Hematopoietic multipotent progenitor cell treated with erythropoietin and hydrocortisone succinate and interleukin-3 and kit ligand, for 15 days (in vitro differentiated cells): ENCODE measurements at places on chromosomes 2 and 18.

- no peak for DNase-seq
Measured at GRCh38 chr2:64115808-64116598, 28.2 kb downstream of the PELI1 start.

GRCh38 chr2:198452327-198452726, 647.9 kb downstream of the PLCL1 start:
- DNase-seq, result no peak

- no peak for DNase-seq
Measured at GRCh38 chr2:180324182-180324581, 317.1 kb upstream of the CWC22 start.

DNA sequence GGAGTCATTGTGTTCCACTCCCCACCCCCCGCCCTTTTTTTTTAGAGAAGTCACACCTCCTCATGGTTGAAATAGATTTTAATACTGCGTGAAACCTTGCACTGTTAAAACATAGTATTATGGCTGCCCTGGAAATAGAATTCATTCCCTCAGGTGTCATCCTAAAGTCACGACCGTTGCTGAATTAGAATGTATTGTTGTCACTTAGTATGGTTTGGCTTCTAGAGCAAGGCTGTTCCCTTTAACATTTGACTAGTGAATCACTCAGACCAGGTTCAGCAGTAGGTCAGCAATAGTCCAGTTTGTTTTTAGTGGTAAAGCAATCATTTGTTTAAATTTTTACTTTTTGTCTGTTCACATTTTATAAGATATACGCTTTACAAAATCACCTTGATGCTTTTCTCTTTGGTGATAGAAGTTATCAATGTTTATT, 1.2 kb downstream of the BABAM2 start:
- DNase-seq, result no peak

DNA sequence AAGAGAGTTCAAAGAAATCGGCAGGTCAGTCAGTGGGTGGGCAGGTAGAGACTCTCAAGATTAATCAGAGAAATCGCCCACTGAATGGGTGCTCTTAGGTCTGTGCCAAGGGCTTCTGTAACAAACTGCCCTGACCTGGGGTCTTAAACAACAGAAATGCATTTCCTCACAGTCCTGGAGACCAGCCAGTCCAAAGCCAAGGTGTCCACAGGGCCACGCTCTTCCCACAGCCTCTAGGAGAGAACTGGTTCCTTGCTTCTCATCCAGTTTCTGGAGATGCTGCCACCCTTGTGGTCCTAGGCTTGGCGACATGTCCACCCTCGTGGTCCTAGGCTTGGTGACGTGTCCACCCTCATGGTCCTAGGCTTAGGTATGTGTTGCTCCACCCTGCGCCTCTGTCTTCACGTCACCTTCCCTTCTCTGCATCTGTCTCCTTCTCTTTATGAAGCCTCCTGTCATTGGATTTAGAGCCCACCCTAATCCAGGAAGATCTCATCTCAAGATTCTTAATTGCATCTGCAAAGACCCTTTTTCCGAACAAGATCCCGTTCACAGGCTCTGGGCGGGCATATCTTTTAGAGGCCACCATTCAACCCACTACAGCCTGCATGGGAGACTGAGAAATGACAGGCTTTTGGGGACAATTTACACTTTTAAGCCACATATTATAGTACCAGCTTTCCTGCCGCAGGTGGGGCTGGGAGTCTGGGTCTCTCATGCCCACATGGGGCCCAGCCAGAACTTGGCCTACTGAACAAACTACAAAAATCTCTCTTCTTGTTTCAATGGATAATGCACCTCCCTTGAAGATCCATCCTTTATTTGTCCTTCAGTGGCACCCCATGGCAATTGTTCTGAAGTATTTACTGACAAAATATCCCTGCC, 161.3 kb downstream of the ASB1 start:
- DNase-seq, result no peak

DNA sequence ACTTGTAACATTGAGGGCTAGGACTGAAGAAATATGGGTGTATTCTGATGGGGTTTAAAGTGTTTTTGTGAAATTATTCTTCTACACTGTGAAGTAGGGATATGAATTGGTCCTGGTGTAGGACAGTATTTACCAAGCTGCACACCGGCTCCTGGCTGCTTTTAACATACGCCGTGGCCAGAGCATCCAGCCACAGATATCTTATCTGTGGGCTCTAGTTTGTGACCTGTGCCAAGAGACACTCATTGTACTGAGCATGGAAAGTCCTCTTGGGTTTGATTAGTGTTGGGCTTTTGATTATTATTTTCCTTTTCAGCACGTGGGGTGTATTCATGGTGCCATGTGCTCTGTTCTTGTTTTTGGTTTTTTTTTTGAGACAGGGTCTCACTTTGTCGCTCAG, 8.0 kb downstream of the USP39 start:
- no peak for DNase-seq

DNA sequence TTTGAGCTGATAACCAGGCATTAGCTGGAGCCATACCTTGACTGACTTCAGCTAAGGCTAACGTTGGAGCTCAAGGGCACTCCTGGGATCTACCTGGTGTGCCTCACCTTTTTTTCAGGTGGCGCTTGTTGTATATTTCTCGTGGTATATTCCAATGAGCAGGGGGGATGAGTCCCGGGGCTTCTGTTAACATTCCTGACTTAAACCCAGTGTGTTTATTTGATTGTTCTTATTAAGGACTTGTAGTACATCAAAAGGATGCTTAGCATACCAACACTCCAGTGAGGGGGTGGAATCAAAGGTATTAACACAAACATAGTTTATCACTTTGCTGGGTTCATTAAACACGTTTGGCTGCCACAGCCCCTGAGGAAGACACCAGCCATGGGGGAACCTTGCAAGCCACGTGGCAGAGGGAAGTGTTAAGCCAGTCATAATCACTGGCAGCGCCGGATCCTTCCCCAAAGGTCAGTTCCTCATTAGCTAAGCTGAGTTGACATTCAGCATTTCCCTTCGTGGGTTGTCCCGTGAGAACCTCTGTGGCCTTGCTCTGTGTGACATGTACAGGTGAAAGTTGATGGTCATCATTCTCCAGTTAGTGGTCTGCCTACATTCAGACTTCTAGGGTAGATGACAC, 119.5 kb upstream of the MCFD2 start:
- no peak for DNase-seq

- DNase-seq, result no peak
Measured at GRCh38 chr18:39434223-39434920, 1868.8 kb upstream of the CELF4 start.

DNA sequence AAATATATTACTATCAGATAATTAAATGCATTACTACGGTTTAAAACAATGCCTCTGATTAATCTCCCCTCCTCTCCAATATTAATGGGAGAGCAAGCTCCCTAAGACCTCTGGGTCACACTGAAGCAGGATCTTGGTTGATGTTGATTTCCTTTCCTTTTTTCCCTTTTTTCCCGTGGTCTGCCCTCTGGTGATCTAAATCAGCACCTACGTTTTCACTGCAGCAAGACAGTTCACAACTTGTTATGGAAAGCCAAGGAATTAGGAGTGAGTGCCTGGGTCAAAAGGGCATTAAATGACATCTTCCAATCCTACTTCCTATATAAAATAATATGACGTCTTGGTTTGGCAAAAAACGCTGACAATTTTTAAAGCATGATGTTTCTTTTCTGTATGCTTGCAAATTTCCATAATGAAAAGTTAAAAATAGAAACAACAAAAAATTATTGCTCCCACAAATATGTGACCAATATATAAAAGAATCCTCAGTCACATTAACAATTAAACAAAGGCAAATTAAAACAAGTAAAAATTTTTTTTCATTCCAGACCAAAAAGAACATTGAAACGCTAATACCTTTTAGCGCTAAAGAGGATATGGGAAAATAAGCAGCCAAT, 7.9 kb upstream of the CFAP36 start:
- no peak for DNase-seq

- no peak for DNase-seq
Measured at GRCh38 chr2:20666304-20667150, at the start of gene GDF7. GDF7 (plus strand) TSS chr2:20667144; CDS start chr2:20667240, 96 bp downstream.

DNA sequence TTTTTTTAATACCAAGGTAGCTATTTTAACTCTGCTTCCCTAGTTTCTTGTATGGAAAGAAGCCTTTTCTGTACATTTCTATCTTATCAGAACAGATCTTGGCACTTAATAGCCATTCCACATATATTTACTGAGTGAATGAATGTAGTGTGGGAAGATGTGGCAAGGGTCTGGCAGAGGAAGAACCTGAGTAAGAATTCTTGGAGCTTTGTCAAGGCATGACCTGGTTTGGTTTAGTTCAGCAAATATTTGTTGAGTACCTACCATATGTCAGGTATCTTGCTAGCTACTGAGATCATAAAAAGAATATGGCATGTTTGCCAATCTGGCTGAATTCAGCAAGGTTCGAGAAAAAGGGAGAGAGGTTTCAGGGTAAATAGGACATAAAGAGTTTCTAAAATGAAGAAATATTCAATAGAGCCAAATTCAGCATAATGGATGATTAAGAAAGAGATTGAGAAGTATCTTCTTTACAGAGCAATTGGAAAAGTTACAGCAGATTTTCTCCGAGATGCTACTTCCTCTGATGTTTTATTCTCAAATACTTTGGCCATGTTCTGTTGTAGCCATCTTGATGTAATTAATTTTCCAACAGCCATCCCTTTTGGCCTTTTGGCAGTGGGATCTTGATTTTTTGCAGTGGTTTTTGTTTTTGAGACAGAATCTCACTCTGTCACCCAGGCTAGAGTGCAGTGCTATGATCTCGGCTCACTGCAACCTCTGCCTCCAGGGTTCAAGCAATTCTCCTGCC, 21.7 kb upstream of the MEP1B start:
- DNase-seq, result no peak

GRCh38 chr18:76604935-76605240, 109.8 kb upstream of the ZNF516 start:
- no peak for DNase-seq

GRCh38 chr2:153455861-153456260, 22.7 kb downstream of the RPRM start:
- DNase-seq, result no peak

DNA sequence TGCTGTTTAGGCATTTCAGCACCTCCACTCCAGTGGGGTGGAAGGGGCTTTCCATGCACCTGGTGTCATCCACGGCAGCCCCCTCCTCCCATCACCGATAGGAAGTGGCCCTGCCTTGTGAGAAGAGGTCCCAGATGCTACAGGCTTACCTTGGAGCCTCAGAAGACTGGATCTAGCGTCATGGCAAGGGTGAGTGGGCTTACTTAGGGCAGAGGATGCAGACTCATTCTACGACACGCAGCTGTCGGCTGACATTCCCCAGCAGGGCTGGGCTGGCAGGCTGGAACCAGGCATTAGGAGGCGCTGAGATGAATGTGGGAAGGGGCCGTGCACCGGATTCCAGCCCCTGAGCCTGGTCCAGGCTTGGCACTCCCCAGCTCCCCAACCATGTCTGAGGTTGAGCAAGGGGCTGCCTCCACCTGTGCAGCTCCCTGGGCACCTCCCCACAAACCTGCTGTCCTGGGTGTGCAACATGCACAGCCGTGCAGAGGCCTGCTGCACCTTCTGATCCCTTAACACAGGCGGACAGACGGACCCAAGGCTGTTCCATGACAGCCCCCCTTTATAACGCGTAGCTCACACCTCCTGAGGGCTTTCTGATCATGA, 1.7 kb upstream of the PRLH start:
- DNase-seq, result no peak

- DNase-seq, result no peak
Measured at GRCh38 chr2:29528891-29529520, 392.4 kb downstream of the ALK start.

- no peak for DNase-seq
Measured at GRCh38 chr2:133492719-133493380, 75.4 kb downstream of the NCKAP5 start.

GRCh38 chr2:76251342-76251741, 540.6 kb upstream of the GCFC2 start:
- no peak for DNase-seq

- DNase-seq, result no peak
Measured at GRCh38 chr2:49035481-49035880, 118.8 kb downstream of the FSHR start.

- DNase-seq, result no peak
Measured at GRCh38 chr2:83340424-83340823, 1118.7 kb downstream of the SUCLG1 start.

DNA sequence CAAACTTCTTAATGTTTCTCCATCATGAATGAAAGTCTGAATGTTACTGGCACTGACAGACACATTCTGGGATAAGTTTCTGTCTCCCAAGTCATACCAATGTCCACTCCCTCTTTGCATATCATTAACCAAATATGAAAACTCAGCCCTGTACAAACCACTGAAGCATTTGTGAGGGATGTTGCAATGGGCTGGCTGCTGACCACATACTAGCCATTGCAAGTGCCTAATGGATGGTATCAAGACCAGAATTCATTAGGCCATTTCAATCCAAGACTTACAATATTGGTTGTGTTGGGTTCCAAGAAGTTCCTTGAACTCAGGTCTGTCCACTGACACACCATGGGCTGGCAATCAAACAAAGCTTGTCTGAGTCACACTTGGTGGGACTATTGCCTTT, 73.8 kb downstream of the CBLN2 start:
- no peak for DNase-seq

GRCh38 chr18:34467058-34467457, 242.3 kb upstream of the NOL4 start:
- DNase-seq, result no peak

DNA sequence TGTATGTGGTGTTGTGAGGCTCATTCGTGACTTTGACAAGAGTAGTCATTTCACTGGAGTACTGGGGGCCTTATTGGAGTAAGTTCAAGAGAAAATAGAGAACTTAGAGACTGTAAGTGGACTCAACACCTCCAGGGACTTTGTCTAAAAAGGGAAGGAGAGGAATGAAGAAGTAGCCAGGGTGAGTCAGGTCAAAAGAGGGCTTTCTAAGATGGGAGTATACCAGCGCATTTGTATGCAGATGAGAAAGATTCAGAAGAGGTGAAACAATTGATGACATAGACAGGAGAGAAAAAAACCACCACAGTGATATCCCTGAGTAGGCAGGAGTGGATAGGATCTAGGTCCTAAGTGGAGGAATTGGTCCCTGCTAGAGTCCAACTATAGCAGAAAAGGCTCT, 246.8 kb downstream of the IKZF2 start:
- no peak for DNase-seq

- no peak for DNase-seq
Measured at GRCh38 chr2:136195226-136195625, 77.3 kb upstream of the CXCR4 start.

DNA sequence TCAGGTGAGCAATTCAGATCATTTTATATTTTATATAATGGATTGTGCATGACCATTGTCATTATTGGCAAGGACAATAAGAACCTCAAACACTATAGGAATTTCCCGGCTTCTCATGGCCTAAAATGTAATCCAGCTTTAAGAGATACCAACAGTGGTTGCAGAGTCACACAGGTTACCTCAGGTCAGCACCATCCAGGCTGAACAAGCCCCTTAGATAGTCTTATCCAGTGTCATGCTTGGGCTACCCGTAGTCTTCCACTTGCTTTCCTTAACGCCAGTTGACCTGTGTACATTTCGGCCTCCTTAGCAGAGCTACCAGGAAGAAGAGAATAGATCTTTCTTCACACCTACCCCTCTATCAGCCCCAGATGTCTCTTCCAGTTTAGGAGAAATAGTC, 293.3 kb upstream of the SYT4 start:
- DNase-seq, result no peak

DNA sequence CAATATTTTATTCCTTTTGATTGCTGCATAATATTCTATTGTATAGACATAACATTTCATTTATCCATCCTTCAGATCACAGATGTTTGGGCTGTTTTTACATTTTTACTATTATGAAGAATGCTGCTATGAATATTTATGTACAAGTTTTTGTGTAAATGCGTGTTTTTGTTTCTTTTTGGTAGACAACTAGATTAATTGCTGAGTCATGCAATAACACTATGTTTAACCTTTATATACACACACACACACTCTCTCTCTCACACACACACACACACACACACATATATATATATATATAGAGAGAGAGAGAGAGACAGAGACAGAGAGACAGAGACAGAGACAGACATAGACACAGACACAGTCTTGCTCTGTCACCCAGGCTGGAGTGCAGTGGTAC, 926.9 kb downstream of the DCC start:
- DNase-seq, result no peak
